ENCODE measurements at places on chromosomes 7 and 10.

GRCh38 chr7:19964246-19964645 lies 190.8 kb upstream of the TMEM196 start:
- peak; percentile 86 for DNase-seq

DNA sequence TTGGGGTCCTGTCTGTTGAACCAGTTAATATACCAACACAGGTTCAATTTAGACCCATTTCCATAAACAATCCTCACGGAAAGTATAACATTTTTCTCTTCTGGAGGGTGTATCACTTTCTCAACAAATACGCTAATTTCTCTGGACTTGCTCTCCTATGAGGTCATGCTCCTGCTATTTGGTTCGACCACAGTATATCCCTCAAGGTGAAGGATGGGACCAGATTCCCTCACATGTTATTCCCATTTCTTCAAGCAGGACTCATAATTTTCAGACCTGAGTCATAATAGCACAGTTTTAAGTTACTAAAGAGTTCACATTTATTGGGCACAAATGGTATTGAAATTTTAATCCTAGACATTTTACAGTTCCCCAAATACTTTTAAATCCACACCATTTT lies 57.2 kb downstream of the ADAM12 start:
- peak; percentile 6 for DNase-seq

DNA sequence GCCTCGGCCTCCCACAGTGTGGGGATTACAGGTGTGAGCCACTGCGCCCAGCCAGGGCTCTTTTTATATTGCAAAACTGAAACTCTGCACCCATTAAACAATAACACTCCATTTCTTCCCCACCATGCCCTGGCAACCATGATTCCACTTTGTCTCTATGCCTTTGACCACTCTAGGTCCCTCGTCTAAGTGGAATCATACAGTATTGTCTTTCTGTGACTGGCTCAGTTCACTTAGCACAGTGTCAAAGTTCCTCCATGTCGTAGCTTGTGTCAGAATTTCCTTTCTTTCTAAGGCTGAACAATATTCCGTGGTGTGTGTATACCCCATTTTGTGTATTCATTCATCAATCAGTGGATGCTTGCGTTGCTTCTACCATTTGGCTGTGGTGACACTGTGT lies 46.2 kb downstream of the CUX1 start:
- DNase-seq: no peak

GRCh38 chr10:70753026-70753663 lies 32.0 kb downstream of the TBATA start:
- no peak for DNase-seq

DNA sequence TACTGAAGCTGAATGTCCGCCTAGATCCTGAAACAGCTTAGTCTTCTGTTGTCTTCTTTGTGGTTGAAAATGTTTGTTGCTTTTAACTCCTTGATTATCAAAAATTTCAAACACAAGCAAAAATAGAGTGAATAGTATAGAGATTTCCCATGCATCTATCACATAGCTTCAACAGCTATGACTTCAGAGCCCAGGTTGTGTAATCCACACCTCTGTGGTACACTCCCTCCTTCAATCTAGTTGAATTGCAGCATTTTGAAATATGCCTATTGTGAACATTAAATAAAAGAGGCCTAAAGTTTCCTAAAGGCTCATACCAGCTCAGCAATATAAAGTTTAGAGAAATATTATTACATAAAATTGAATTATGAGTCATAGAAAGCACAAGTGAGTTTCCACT lies 204.7 kb upstream of the HDAC9 start:
- DNase-seq: no peak

DNA sequence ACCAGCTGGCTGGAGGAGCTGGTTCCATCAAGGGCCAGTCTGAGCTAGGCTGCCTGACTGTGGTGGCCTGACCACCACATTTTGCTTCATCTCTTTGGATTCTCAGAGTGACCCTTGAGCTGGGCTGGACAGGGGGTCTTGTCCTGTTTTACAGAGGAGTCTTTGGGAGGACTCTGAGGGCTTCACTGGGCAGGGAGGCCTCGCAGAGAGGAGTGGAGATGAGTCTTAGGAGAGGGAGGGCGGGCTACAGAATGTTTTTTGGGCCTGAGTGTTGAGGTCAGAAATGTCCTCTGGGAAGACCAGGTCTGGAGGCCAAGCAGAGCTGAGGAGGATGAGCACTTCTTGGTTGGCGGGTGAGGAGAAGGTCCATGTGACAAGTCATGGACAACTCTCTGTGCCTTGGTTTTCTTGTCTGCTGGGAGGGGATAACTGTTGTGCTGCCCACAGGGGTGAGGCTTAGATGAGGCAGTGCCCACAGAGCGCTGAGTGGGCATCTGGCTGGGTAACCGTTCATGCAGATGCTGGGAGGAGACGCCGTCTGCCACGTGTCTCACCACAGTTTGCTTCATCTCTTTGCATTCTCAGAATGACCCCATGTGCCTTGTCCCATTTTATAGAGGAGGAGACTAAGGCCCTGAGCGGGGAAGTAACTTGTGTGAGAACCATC lies 9.4 kb downstream of the TSPAN15 start:
- DNase-seq: no peak

GRCh38 chr7:48085433-48085791 lies 3.7 kb upstream of the UPP1 start:
- DNase-seq: no peak

- DNase-seq: no peak
Observed at GRCh38 chr10:49298671-49298982, 343 bp upstream of the C10orf71 start.

- no peak for DNase-seq
Observed at GRCh38 chr7:46532571-46532970, 611.5 kb upstream of the IGFBP3 start.

DNA sequence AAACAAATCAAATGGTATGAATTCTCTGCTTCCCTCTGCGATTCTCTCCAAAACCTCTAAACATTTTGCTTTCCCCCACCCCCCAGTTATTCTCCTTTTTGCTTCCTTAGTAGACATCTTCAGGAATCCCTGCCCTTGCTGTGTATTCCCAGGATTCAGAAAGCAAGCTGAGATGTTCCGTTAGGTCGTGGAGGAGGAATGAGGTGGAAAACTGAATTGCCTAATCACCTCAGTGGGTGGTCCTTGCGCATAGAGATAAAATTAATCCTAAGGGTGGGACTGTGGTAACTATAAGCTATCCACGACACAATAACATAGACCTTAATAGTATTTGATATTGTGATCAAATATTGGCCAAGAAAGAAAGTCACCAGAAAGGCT lies 49.1 kb upstream of the SEMA3C start:
- no peak for DNase-seq

DNA sequence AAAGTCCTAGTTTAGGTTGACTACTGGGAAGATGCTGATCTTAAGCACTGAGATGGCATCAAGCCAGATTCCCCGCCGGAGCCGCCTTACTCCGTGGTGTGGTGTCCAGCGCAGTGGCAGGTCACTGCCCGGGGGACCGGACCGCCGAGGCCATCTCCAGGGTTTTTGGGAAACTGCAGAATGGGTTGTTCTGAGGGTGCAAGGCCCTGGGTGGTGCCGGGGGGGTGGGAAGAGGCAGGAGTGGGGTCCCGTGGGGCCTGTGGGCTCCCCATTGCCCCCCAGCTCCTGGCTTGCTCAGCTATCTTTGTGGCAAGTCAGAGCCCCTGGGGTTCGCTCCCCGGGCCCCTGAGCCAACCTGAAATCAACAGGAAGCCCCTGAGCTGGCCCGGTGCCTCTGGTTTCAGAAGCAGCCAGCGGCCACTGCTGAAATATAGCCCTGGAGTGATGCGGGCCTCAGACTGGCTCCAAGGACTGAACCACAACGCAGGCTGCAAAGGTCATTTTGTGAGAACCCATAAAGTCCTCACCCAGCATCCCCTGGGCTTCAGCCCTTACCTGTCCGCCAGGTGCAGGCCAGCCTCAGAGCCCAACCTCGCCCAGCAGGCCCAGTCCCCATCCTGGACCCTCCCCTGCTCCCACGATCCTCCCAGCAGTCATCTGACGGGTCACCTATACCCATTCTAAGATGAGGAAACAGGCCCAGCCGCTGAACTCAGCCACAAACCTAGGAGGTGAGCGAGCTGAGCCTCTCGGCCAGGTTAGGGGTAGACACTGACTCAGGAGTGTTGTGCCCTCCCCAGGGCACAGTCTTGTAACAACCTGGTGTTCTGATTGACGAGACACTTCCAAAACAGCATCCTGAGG lies 102.7 kb downstream of the PDGFA start:
- DNase-seq: no peak

DNA sequence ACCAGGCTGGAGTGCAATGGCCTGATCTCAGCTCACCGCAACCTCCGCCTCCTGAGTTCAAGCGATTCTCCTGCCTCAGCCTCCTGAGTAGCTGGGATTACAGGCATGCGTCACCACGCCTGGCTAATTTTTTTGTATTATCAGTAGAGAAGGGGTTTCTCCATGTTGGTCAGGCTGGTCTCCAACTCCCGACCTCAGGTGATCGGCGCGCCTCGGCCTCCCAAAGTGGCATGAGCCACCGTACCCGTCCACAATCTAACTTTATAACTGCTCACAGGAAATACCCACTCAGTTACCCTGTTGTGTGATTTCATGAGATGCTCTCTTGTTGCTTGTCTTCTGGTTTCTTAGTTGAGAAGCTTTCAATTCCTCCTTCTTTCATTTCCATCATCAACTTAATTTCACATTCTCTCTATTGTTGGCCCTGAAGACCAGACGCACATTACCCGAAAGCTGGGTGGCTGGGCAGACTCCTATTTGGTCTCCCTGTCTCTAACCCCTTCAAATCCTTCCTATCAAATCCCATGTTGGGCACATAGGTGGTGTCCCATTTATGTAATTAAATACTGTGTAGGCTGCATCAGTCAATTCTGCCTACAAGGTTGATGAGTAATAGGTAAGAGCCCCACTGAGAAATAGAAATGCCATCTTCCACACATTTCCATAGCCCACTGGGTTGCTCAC lies 1.1 kb upstream of the GSTO2 start:
- DNase-seq: no peak

GRCh38 chr7:50531401-50531911 lies 33.7 kb downstream of the DDC start:
- no peak for DNase-seq

DNA sequence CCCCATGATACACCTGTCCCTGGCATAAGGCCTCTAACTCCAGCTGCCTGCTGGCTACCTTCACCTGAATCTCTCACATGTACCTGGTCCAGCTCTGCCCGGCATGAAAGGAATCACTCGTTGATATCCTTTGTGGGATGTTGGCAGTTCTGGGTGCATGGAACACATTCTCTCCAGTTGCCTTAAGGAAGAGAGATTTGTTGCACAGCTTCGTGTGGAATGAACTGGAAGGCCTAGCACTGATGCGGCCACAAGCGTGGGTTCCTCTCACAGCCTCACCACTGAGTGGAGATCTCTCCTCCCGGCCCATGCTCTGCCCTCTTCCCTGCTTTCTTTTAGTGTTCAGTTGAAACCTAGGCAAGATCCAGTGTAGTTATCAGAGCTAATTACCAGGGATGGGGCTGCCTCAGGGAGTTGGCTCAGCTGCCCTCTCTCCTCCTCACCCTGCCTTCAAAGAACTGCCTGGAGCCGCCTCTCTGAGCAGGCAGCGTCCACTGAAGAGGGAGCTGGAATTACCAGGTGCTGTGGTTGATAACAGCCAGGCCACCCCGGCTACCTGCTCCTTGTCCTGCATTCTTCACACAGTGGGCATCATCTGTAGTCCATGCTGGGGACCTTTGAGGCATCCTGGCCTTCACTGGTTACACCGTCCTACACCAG lies 194.3 kb downstream of the CCDC3 start:
- DNase-seq: no peak

GRCh38 chr10:34098821-34099567 lies 716.1 kb downstream of the PARD3 start:
- no peak for DNase-seq

GRCh38 chr10:15609246-15609645 lies 110.5 kb downstream of the ITGA8 start:
- DNase-seq: no peak

- no peak for DNase-seq
Observed at GRCh38 chr7:23529262-23529859, 2.4 kb downstream of the TRA2A start.

GRCh38 chr7:132154248-132154647 lies 422.0 kb downstream of the PLXNA4 start:
- no peak for DNase-seq

DNA sequence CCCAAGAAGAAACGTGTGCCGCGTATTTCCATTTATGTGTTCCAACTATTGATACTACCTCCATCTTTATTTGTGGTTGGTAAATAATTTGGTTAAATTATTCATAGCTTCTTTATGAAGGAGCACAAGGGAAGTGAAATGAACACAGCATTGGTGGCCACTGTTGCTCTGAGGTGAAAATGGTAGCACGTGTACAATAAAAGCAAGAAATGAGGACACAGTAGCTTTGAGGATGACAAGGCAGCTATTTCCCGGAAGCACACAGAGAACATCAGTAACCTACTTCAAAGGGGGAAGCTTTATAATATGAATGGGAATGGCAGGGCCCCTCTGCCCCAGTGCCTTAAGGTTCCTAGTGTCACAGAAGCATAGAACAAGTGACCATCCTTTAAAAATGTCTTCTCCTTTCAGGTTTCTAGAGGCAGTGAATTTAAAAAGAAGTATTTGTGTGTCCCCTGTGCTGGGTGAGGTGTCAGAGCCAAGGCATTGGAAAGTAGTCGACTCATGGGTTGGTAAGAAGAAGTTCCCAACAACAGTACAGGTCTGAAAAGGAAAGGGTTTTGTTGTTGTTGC lies 78.8 kb downstream of the SGMS1 start:
- DNase-seq: no peak

DNA sequence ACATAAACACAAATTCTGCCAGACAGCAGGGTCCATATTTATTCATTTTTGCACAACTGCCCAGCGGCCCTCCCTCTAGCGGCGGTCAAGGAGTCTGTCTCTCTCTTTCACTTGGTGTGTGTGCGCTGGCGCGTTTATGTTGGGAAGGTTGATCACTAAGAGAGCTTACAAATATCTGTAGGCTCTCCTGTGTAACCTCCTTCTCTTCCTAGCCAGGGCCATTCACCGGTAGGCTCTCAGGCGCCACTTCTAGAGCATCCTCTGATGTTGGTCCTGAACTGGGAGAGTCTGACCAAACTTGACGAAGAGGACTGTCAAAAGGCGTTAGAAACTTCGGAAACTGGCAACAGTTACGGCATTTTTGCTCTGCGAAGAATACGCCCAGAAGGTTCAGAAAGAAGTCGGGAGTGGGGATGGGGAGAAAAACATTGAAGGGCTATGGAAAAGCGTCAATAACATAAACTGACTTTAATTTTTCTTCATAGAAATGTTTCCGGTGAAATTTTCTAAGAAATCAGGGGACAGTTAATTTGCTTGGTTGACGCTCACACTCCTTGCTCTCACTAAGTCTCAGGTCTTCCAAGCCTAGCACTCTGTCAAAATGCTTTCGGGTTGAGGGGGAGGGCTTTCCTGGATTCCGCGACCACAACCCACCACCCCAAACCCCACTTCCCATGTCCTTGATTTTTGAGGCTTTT lies 731.1 kb downstream of the ZWINT start:
- DNase-seq: no peak

- no peak for DNase-seq
Observed at GRCh38 chr7:142313528-142313927, 55.7 kb upstream of the PRSS58 start.

DNA sequence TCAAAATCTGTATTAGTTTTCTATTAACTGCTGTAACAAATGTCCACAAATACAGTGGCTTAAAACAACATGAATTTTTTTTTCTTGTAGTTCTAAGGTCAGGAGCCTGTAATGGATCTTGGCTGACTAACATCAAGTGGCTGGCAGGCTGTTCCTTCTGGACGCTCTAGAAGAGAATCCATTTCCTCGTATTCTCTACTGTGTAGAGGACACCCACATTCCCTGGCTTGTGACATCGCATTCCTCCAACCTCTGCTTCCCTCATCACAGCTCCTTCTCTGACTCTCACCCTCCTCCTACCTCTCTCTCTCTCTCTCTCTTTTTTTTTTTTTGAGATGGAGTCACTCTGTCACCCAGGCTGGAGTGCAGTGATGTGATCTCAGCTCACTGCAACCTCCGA lies 4.8 kb upstream of the CALHM1 start:
- no peak for DNase-seq
